ENCODE measurements at places on chromosomes 5 and 9.

- DNase-seq: no peak
These were observed 75.1 kb downstream of the PLCXD3 start for GRCh38 chr5:41435276-41435675.

DNA sequence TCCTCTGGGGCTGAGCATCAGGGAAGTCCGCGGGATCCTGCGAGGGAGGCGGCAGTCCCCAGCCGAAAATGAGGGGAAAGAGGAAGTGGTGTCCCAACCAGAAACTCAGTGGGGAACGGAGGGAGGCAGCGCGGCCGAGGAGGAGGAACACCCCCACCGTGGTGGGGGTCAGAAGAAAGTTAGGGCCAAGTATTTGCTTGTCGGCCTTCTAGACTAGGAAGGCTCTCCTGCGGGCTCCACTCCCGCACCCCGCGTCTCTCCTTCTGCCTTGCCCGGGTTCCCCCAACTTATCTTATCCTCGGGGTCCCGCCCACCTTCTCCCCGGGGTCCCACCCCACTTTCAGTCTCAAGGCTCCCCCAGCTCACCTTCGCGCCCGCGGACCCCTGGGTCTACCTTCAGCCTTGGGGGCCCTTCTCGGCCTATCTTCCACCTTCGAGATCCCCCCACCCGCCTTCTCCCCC lies 557 bp upstream of the PHF2 start:
- DNase-seq: peak; percentile 70

DNA sequence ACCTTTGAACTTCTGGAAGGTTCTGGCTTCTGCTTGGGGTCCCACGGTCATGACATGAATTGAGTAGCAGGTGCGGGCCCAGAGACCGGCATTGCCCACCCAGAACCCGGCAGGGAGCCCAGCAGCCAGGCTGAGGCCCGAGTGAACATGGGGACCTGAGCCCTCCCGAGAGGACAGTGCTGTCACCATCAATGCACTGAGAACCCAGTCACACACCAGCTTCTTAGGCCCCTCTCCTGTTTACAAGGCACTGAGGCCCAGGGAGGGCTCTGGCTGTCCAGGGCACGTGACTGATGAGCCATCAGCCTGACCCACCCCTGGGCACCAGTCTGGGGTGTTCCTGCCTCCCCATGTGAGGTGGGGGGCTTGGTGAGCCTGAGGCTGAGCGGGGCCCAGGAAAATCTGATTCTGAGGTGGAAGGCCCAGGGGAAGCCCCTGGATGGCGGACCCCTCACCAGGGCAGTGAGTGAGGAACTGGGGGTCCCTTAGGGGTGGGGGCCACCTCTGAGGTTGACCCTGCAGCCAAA lies 60.3 kb upstream of the RNU6ATAC start:
- no peak for DNase-seq

DNA sequence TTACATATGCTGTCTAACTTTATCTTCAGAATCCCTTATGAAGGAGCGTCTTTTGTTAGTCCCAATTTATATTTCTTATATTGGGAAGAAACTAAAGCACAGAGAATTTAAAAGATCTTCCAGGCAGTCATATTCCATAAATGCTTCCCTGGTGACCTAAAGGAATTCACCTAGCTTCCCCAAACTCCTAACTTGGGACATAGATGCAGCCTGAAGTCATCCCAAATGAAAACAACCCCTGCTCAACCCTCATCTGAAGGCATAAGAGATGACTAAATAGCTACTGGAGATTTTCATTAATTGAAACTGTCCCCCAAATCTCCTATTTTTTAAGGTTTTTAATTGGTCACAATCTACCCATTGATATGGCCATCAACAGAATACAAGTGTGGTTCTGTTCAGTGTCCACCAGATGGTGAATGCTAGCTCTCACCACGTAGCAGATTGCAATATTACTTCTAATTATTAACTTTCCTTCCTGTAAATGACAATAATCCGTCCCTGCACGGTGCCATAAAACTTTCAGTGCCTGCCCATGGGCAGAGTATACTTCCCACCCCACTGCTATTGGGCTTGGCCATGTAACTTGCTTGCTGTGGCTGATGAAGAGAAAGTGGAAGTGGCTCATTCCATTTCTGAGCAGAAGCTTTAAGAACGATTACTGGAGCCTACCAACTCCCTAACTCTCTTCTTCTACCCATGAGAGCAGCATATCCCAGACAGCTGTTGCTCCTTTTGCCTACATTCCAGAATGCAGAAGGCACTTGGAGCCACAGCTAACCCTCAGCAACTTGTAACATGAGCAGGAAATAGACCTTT lies 18.7 kb downstream of the PRUNE2 start:
- no peak for DNase-seq

DNA sequence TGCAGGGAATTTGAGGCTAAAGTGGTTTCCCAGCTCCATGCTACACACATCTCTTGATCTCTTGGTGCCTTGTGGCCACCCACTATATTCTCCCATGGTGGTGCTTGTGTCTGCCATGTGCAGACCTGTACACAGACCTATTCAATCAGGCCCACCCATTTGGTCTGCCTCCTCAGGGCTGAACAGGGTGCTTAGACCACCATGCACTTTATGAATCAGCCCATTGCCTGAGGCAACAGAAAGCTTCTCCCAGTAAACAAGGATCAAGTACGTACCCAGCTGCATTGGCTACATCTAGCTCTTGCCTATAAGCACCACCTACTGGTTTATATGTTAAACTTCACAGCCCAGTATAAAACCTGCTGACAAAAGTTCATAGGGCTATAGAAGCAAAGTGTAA lies 664.3 kb upstream of the EDIL3 start:
- DNase-seq: peak; percentile 3
